ENCODE measurements at places on chromosomes 2 and 18. TPM values are rescaled to one million over a fixed set of nuclear protein-coding genes. Genes with fewer than 3 reads are reported as not detected.

The MOGAT1 gene
- total RNA-seq, result not detected

The INPP5D gene
- total RNA-seq, result 145 TPM

- no peaks in the 10 kb centered on the region for H3K36me3 ChIP-seq
- no peak overlapping the region for H3K27ac ChIP-seq
- H3K4me1 ChIP-seq, result no peaks in the 10 kb centered on the region
- no peak for DNase-seq
Measured at GRCh38 chr2:204535764-204536163, 9.5 kb upstream of the PARD3B start.

DNA sequence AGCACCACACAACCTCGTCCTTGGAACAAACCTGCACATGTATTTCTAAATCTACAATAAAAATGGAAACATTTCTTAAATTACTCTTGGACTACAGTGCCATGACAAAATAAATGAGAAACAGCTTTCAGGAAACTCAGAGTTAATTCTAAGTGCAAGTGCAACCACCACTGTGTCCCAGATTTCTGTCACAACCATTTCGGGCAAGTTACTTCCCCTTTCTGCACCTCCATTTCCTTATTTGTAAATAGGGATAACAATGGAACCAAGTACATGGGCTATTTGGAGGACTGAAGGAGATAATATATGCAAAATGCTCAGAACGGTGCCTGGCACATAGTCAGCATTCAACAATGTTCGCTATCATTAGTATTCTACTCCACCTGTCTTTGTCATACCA, 93.2 kb downstream of the CACNB4 start:
- no peaks in the 10 kb centered on the region for H3K36me3 ChIP-seq
- no peak overlapping the region for H3K4me3 ChIP-seq
- H3K4me1 ChIP-seq, result peaks cover 7% of the 10 kb centered on the region
- no peaks in the 10 kb centered on the region for H3K27me3 ChIP-seq
- no peak overlapping the region for H3K27ac ChIP-seq

DNA sequence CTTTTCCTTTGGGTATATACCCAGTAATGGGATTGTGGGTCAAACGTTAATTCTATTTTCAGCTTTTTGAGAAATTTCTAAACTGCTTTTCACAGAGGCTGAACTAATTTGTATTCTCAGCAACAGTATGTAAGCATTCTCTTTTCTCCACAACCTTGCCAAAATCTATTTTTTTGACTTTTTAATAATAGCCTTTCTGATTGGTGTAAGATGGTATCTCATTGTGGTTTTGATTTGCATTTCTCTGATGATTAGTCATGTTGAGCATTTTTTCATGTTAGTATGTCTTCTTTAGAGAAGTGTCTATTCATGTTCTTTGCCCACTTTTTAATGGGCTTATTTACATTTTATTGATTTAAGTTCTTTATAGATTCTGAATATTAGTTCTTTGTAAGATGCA, 145.5 kb downstream of the TRABD2A start:
- H3K27me3 ChIP-seq, result no peaks in the 10 kb centered on the region
- H3K27ac ChIP-seq, result no peak overlapping the region
- H3K36me3 ChIP-seq, result no peaks in the 10 kb centered on the region
- peaks cover 8% of the 10 kb centered on the region for H3K4me1 ChIP-seq
- no peak overlapping the region for H3K4me3 ChIP-seq

The SPDYA gene
- total RNA-seq, result 0.76 TPM

DNA sequence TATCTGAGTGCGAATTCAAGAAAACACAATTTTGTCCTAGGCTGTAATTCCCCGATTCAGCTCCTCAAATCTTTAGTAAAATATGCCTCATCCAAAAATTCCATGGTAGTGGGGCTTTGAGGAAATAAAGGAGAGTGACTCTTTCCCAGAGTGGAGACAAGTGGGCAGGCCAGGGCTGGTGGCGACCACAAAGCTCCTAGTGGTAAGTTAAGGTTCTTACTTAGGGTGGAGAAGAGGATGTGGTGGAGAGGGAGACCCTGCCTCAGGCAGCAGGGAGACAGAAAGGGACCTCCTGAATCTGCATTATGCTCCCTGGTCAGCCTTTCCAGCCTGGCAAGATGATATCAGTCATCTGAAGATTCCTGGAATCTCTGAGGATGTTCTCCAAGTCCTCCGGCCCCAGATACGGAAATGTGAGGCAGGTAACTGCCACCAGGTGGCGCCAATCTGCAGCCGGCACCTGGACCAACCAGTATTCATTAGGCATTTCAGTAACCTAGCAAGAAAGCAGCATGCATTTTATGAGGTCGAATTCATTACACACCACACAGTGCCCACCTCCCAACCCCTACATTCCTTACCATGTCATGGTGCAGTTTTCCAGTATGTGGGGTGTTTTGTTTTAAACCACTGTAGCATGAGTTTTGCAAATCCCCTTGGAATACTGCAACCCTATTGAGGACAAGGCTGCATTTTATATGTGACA, 106.4 kb downstream of the POLE4 start:
- DNase-seq, result peak; percentile 88
- H3K4me3 ChIP-seq, result no peak overlapping the region
- H3K27me3 ChIP-seq, result no peaks in the 10 kb centered on the region
- no peak overlapping the region for H3K27ac ChIP-seq

The SIGLEC15 gene
- total RNA-seq, result 1.6 TPM

The CDKL4 gene
- 14.3 TPM for total RNA-seq

The ALPI gene
- total RNA-seq, result not detected

DNA sequence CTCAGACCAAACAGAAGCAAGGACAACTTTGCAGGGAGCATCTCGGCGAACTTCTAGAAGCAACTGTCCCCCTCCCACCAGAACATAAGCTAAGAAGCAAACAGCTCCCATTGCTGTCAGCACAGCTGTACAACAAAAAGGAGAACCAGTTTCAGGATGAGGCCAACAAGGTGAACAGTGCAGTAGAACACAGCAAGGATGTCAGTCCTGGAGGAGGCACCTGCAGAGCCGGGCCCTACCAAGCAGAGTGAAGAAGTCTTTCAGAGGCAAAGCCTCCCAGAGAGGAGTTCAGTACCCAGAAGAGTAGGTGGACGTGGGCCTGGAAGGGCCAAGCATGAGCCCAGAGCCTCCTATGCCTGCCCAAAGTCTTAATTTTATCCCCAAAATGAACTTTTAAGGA, 1.0 kb downstream of the PASK start:
- H3K4me1 ChIP-seq, result peaks cover 36% of the 10 kb centered on the region
- DNase-seq, result peak; percentile 69
- no peaks in the 10 kb centered on the region for H3K27me3 ChIP-seq
- no peaks in the 10 kb centered on the region for H3K36me3 ChIP-seq

DNA sequence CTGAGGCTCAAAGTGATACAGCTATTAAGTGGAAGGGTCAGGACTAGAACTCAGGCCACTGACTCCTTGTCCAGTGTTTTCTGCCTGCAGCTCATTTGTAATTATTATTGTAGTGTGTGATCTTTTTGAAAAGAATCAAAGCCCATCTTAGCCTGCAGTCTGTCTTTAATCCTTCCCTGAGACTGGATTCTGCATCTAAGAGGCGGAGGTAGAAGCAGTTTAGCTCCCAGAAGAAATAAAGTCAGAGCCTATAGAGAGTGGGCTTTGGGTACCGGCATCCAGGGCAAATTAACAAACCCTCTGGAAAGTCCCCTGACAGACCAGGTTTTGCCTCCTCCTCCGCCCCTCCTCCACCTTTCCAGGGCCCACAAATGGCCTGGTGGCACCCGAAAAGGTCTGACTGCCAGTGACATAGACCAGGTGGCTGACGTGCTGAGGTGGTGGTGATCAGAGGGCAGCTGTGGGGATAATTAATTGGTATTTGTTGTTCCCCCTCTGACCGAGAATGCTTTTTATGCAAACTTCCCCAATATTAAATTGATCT, 2.2 kb upstream of the RAX start:
- H3K4me1 ChIP-seq, result no peaks in the 10 kb centered on the region
- H3K27ac ChIP-seq, result no peak overlapping the region
- H3K4me3 ChIP-seq, result no peak overlapping the region
- H3K27me3 ChIP-seq, result no peaks in the 10 kb centered on the region
- no peak for DNase-seq

GRCh38 chr2:56100791-56101312, 82.9 kb upstream of the CCDC85A start:
- H3K4me1 ChIP-seq, result no peaks in the 10 kb centered on the region
- H3K4me3 ChIP-seq, result no peak overlapping the region
- H3K27ac ChIP-seq, result no peak overlapping the region
- DNase-seq, result no peak
- H3K27me3 ChIP-seq, result no peaks in the 10 kb centered on the region

The ALLC gene
- not detected for total RNA-seq

DNA sequence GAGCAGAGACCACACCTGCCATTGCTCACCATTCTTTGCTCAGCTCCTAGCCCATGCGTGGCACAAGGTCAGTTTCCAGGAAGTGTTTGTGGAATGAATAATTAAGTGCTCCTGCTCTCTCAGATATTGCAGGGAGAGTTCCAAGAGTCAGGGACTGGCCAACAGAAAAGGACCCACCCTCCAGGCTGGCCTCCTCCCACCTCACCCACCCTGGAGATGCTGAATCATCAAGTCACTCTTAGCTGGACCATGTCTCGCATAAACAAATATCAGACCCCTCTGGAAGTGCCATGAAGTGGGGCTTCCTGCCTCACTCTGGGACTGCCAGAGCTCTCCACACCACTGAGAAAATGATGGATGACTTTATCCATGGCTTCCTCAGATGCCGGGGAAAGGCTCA, 256.0 kb downstream of the TNS1 start:
- DNase-seq, result no peak
- H3K27ac ChIP-seq, result no peak overlapping the region
- H3K4me3 ChIP-seq, result no peak overlapping the region
- H3K27me3 ChIP-seq, result no peaks in the 10 kb centered on the region

GRCh38 chr2:240127911-240128607, 8.0 kb downstream of the COPS9 start:
- H3K36me3 ChIP-seq, result peaks cover 6% of the 10 kb centered on the region
- no peak overlapping the region for H3K4me3 ChIP-seq
- H3K4me1 ChIP-seq, result no peaks in the 10 kb centered on the region
- H3K27ac ChIP-seq, result no peak overlapping the region
- DNase-seq, result no peak

- no peaks in the 10 kb centered on the region for H3K4me1 ChIP-seq
- H3K27me3 ChIP-seq, result no peaks in the 10 kb centered on the region
- no peak overlapping the region for H3K4me3 ChIP-seq
- peak; percentile 65 for DNase-seq
Measured at GRCh38 chr2:225889452-225889851, 489.9 kb downstream of the NYAP2 start.

GRCh38 chr2:25088817-25089516, 47.1 kb downstream of the EFR3B start:
- no peak overlapping the region for H3K27ac ChIP-seq
- peaks cover 5% of the 10 kb centered on the region for H3K4me1 ChIP-seq
- H3K27me3 ChIP-seq, result no peaks in the 10 kb centered on the region
- no peak for DNase-seq
- no peaks in the 10 kb centered on the region for H3K36me3 ChIP-seq

The C2orf15 gene
- 2.0 TPM for total RNA-seq

The SPATS2L gene
- total RNA-seq, result not detected

GRCh38 chr2:181463588-181463987, 6.4 kb downstream of the ITGA4 start:
- H3K36me3 ChIP-seq, result peaks cover 86% of the 10 kb centered on the region
- H3K4me1 ChIP-seq, result peaks cover 77% of the 10 kb centered on the region

The IAH1 gene
- 69.5 TPM for total RNA-seq

The CHAC2 gene
- total RNA-seq, result 21.3 TPM

DNA sequence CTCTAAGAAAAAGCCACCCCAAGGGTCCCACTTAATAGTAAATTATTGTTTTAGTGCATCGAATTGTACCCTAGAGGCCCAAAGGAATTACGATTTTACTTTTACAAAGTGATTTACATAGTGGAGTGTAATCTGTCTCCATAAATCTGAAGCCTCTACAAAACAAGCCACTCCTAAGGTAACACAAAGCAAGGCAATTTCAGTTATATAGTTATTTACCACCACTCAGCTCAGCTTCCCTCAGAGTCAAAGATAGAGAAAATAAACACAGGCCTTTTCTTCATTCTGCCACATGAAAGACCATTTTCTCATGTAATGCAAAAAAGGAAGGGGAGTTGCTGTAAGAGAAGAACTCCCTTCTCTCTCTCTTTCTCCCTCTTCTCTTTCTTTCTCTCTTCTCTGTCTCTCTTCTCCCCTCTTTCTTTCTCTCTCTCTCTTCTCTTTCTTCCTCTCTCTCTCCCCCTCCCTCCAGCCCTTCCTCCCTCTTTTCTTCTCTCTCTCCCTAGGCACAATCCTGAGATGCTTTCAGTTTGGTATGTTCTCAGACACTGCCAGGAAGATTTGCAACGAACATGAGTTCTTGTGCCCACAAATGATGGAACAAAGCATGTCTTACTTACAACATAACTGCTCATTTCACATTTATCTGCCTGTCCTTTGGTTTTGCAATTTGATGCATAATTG, 264.5 kb downstream of the BCL2 start:
- H3K4me1 ChIP-seq, result no peaks in the 10 kb centered on the region
- H3K27me3 ChIP-seq, result no peaks in the 10 kb centered on the region
- H3K4me3 ChIP-seq, result no peak overlapping the region
- DNase-seq, result no peak

GRCh38 chr2:107364361-107364950, 462.2 kb upstream of the RGPD4 start:
- H3K27ac ChIP-seq, result no peak overlapping the region
- no peak overlapping the region for H3K4me3 ChIP-seq
- no peaks in the 10 kb centered on the region for H3K4me1 ChIP-seq
- no peaks in the 10 kb centered on the region for H3K36me3 ChIP-seq
- DNase-seq, result no peak
- H3K27me3 ChIP-seq, result no peaks in the 10 kb centered on the region

The TTC27 gene
- 20.4 TPM for total RNA-seq

- no peaks in the 10 kb centered on the region for H3K27me3 ChIP-seq
- peaks cover under 1% of the 10 kb centered on the region for H3K4me1 ChIP-seq
- H3K27ac ChIP-seq, result no peak overlapping the region
- H3K36me3 ChIP-seq, result no peaks in the 10 kb centered on the region
- no peak for DNase-seq
Measured at GRCh38 chr2:20419752-20420151, 27.1 kb upstream of the RHOB start.

The CCDC74B gene
- total RNA-seq, result 45.0 TPM

GRCh38 chr2:41847744-41848441, 199.9 kb upstream of the PKDCC start:
- H3K4me1 ChIP-seq, result no peaks in the 10 kb centered on the region
- peak; percentile 14 for DNase-seq
- no peak overlapping the region for H3K4me3 ChIP-seq
- no peaks in the 10 kb centered on the region for H3K27me3 ChIP-seq
- H3K27ac ChIP-seq, result no peak overlapping the region

- H3K36me3 ChIP-seq, result no peaks in the 10 kb centered on the region
- no peak overlapping the region for H3K27ac ChIP-seq
- DNase-seq, result no peak
- peaks cover 20% of the 10 kb centered on the region for H3K4me1 ChIP-seq
- H3K4me3 ChIP-seq, result no peak overlapping the region
- no peaks in the 10 kb centered on the region for H3K27me3 ChIP-seq
Measured at GRCh38 chr2:195636890-195637289, 20.1 kb upstream of the SLC39A10 start.

DNA sequence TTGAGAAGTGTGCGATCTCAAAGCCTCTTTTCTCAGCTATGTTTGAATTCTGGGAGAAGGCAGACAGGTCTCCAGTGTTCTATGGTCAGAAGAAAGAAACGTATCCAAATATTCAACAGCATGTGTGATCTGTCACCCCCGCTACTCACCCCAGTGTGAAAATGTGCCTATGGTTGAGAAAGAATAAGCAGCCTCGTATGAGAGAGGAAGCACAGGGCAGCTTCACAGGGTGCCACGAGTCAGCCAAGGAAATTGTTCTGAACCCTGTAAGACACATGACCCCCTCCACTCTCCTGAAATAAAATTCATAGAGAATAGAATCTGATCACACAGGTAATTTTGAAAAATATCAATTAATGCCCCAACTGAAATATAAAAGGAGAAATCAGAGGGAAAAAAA, 8.0 kb upstream of the SF3B1 start:
- no peak overlapping the region for H3K27ac ChIP-seq
- no peak overlapping the region for H3K4me3 ChIP-seq
- no peaks in the 10 kb centered on the region for H3K4me1 ChIP-seq
- H3K36me3 ChIP-seq, result no peaks in the 10 kb centered on the region
- H3K27me3 ChIP-seq, result no peaks in the 10 kb centered on the region
